Fibroblast of skin of scalp (primary cell): ENCODE measurements at places on chromosomes 5 and 9.
A peak's percentile ranks its signal among the peaks of the same experiment; 100 is the strongest.

DNA sequence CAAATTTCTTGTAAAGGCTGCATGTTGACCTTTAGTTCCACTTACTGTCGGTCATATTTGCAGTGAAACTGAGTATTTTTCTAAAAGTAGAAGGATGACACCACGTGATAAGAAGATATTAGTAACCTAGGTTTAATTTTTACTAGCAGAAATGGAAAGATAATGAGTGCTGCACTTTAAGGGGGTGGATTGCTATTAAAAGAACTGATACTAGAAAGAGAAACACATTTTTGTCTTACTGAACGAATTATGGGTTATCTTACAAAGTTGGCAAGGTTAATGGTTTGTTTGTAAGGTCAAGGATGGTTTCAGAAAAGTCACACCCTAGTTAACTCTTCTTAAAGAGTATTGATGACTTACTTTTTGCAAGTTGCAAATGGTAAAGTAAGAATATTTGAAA is 2.4 kb downstream of the MACIR start:
- DNase-seq, result no peak

- DNase-seq, result no peak
These were observed 34.3 kb downstream of the PARP8 start for GRCh38 chr5:50700706-50701105.

DNA sequence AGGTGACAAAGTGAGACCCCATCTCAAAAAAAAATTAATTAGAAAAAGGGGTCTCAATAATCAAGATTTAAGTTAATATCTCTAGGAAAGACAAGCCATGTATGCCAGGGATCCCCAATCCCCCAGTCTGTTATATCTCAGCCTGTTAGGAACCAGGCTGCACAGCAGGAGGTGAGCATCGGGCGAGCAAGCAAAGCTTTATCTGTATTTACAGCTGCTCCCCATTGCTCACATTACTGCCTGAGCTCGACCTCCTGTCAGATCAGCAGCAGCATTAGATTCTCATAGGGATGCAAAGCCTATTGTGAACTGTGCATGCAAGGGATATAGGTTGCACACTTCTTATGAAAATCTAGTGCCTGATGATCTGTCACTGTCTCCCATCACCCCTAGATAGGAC is 116.8 kb downstream of the TARS1 start:
- no peak for DNase-seq

- peak; percentile 35 for DNase-seq
These were observed 42.8 kb upstream of the LHFPL2 start for GRCh38 chr5:78691084-78691960.

DNA sequence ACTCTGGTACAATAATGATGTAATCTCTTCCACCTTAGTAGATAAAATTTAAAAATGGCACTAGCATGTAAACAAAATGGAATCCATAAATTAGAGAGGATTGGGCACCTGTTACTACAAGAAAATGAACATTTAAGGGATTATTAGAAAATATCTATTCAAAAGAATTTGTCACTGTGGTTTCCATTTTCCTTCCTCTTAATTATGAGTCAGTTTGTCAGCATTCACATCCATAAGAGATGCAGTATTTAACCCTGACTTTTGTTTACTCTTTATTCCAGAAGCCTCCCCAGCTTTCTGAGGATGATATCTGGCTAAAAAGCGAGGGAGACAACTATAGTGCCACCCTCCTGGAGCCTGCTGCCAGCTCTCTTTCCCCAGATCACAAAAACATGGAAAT is 72.1 kb downstream of the C9orf152 start:
- peak; percentile 41 for DNase-seq

DNA sequence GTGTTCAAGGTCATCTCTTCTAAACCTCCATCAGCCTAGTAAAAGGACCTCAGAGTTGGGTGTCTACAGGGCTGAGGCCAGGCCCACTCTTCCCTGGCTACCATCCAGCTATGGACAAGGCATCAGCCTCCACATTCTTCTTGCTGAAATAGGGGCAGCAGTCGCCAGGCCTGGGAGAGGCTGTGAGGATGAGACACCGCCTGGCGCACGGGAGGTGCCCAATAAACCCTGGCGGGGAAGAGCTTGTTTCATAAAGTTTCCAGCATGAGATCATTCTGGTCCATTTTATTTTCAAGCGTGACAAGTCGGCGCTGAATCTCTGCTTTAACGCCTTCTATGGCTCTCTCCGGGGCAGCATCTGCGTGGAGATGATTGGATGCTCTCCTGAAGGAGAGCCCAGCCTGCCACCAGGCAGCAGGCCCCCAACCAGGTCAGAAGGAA is 153.4 kb downstream of the OLFM1 start:
- DNase-seq, result no peak

DNA sequence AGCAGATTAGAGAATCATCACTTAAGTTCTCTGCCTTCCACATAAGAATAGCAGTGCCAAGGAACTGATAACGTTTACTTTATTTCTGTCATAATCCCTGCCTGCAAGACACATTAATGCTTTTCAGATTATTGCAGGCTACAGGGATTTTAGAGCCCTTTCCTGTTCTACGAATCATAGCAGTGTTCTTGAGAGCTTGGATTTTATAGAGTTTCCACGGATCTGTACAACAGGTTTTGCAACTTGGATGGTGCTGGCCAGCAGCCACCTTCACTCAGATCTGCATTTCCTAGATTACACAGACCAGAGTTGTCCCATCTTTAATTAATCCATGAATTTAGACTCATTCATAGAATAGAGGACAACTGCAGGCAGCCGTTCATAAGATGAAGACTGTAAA is 38.1 kb downstream of the SLC12A2 start:
- DNase-seq, result no peak

- DNase-seq, result no peak
These were observed 155.1 kb upstream of the SMIM23 start for GRCh38 chr5:171630350-171631065.

DNA sequence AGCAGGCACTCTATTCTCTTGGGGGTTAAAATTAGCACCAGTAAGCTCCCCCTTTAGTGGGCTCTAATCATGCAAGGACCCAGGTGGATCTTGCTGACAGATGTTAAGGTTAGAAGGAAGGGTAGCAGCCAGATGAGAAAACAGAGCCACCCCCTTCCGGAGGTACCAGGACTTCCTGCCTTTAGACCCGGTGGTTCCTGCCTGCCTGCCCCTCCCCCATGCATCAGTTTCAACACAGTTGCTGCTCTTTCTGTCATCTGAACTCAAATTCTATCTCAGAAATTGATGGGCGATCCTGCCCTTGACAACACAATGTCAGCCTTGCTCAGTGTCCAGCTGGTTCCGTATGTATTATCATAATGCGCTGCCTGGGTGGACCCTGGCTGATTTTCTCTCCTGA is 287.3 kb downstream of the EBF1 start:
- DNase-seq, result no peak

- no peak for DNase-seq
These were observed 151.8 kb downstream of the SEC61B start for GRCh38 chr9:99373912-99374311.

DNA sequence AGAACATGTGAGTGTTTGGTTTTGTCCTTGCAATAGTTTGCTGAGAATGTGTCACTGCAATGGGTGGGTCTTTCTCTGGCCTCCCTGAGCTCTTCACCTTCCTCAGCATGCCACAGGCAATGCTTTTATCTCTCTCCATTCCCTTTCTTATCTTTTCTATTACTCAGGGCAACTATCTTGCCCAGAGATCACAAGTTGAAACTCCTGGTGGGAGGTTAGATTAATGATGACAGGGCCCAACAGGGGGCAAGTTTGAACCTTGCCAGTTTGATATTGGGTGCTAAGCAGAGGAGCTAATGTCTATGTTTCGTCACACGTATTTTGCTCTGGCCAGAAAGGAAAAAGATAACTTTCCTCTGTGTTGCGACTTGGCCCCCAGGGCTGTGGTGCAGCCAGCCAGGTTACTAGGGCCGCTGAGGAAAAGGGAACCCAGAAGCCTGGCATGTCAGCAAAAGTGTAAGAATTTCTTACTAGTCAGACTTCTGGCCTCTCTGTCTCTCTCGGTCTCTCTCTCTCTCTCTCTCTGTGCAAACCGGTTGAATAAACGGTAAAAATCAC is 299.3 kb upstream of the POU5F2 start:
- no peak for DNase-seq

GRCh38 chr5:31471916-31472315 is 60.0 kb downstream of the DROSHA start:
- peak; percentile 4 for DNase-seq

DNA sequence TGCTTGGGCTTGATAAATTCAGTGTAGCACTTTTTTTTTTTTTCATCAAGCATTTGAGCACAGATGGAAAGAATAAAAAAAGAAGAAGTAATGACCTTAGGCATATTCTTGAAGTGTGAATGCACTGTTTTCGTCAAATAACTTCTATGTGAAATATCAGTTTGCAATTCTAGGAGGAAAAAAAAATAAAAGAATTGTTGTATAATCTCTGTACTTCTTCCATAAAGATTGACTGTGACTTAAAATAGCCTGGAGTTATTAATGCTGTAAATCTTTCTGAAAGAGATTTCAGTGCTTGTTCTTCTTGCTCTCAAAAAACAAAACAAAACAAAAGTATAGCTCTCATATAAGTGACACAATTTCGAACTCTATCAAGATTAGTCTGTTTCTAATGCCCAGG is 536.9 kb upstream of the ZNF608 start:
- no peak for DNase-seq

- no peak for DNase-seq
These were observed 14.0 kb upstream of the GSN start for GRCh38 chr9:121253821-121254501.

DNA sequence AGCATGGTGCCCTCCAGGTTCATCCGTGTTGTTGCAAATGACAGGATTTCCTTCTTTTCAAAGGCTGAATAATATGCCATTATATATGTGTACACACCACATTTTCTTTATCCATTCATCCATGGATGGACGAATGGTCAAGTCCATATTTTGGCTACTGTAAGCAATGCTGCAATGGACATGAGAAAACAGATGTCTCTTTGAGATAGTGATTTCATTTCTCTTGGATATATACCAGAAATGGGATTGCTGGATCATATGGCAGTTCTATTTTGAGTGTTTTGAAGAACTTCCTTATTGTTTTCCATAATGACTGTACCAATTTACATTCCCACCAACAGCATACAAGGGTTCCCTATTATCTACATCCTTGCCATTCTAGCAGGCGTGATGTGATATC is 67.9 kb downstream of the TEK start:
- no peak for DNase-seq

DNA sequence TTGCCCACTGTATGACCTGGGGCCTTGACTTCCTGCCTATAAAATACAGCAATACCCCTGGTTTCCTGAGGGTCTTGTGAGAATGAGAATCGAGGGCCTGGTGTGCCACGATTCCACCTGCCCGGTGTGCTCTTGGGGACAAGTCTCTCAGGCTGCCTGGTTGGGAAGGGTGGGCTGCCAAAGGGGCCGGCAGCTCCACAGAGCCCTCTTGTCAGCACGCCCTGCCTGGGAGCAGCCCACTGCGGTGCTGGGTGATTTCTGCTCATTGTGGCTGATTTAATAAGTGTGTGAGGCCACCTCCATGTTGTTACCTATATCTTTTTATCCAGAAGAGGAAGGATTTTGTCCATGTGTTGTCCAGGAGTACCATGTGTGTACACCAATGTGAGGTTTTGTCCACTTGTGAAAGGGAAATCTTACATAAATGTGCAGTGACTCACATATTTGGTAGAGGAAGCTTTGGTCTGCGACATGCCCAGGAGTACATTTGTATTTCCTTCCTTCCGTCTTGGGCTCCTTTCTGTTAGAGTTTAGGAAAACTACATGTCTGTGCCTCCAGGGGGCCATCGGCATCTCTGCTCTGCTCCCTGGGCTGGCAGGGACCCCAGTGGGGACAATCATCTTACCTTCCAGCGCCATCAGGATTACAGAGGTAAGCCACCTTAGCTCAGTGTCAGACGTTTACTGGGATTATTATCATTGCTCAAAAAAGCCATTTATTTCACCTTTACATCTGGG is 108.6 kb downstream of the PHF2 start:
- DNase-seq, result no peak

GRCh38 chr9:16726029-16726428 is 144.4 kb downstream of the BNC2 start:
- DNase-seq, result peak; percentile 71

DNA sequence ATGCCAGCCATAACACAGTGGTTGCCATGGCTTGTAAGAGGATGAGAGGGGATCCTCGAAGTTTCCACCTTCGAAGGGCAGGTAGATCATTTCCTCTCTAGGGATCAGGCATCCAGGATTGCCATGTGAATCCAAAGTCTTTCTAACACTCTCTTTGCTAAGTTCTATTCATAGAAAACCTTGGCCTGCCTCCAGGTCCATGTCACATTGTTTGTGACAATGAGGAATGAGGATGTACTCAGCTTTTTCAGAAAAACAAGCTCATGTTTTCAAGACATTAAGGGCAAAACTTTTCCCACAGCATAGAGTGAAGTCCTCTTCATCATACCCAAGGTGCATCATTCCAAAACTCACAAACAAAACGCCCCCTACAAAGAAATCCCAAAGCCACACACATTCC is 19.6 kb downstream of the ESM1 start:
- no peak for DNase-seq

GRCh38 chr9:36102742-36103495 is 33.6 kb upstream of the GLIPR2 start:
- peak; percentile 68 for DNase-seq

GRCh38 chr9:83034587-83034986 is 28.4 kb downstream of the RASEF start:
- DNase-seq, result no peak

DNA sequence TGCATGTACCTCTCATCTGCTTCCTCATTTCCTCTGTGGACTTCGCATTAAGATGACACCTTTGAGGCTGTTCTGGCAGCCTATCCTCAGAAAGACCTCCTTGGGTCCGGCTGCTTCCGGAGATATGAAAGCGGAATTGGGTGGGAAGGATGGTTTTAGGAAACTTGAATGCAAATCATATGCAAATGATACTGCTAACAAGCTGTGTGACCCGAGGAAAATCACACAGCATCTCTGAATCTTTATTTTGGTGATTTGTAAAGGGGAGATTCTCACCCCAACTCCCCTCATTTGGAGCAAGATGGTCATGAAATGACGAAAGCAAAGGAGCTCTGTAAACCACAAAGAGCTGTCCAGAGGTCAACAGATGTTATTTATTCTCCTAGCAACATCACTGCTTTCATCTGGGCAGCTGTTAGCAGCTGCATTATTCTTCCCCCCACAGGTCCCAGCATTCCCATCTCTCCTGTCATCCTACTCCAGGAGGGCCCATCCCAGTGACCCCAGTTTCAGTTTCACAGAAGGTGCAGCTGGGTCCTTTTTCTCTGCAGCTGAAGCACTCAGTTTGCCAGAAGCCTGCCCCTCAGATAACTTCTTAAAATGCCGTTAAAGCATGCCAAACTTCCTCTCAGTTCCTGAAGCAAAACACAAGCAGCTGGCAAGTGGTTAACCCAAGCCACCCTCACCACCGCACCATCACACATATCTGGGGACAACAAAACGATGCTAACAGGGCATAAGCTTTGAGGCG is 269.5 kb downstream of the SEC61B start:
- DNase-seq, result peak; percentile 14
